Common myeloid progenitor, CD34-positive (primary cell): ENCODE measurements at places on chromosomes 4 and X.

GRCh38 chr4:79185526-79186045 is 140.3 kb downstream of the NAA11 start:
- no peak overlapping the region for H3K4me3 ChIP-seq
- no peaks in the 10 kb centered on the region for H3K27me3 ChIP-seq
- H3K27ac ChIP-seq: no peak overlapping the region
- no peaks in the 10 kb centered on the region for H3K4me1 ChIP-seq
- DNase-seq: no peak

- peaks cover 35% of the 10 kb centered on the region for H3K36me3 ChIP-seq
- no peak for DNase-seq
- H3K4me3 ChIP-seq: no peak overlapping the region
- no peak overlapping the region for H3K27ac ChIP-seq
Measured at GRCh38 chr4:147643616-147644015, 26.4 kb downstream of the TMEM184C start.

GRCh38 chrX:42714981-42715700 is 62.8 kb downstream of the PPP1R2C start:
- H3K27me3 ChIP-seq: no peaks in the 10 kb centered on the region
- no peaks in the 10 kb centered on the region for H3K36me3 ChIP-seq
- H3K4me1 ChIP-seq: no peaks in the 10 kb centered on the region

GRCh38 chr4:124334119-124334518 is 378.4 kb downstream of the ANKRD50 start:
- DNase-seq: peak; percentile 77
- H3K27ac ChIP-seq: no peak overlapping the region
- H3K4me3 ChIP-seq: no peak overlapping the region

GRCh38 chr4:37652747-37653527 is 33.2 kb downstream of the RELL1 start:
- no peaks in the 10 kb centered on the region for H3K27me3 ChIP-seq
- H3K4me3 ChIP-seq: no peak overlapping the region
- DNase-seq: no peak
- no peak overlapping the region for H3K27ac ChIP-seq

- H3K36me3 ChIP-seq: no peaks in the 10 kb centered on the region
- no peak overlapping the region for H3K27ac ChIP-seq
- no peak overlapping the region for H3K4me3 ChIP-seq
- DNase-seq: no peak
Measured at GRCh38 chr4:114527637-114528036, 71.0 kb upstream of the UGT8 start.

DNA sequence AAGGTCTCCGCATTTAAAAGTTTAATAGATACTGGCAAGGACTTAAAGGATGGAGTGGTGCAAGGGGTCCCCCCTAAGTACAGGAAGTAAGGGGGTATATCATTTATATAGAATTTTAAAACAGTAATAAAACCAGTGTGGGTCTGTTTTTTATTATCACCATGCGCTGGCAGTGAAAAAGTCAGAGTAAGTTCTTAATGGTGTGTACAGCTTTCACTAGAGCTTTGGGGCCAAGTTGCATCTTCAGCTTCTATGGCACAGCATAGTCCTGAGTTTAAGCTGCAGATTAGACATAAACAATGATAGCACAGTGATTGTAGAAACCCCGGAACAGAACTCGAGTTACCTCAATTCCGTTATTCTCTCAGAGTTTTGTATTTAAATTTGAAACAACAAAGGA is 27.6 kb downstream of the RHOH start:
- H3K4me1 ChIP-seq: no peaks in the 10 kb centered on the region
- peaks cover 50% of the 10 kb centered on the region for H3K36me3 ChIP-seq

- H3K4me1 ChIP-seq: no peaks in the 10 kb centered on the region
- no peaks in the 10 kb centered on the region for H3K27me3 ChIP-seq
- H3K4me3 ChIP-seq: no peak overlapping the region
- no peak overlapping the region for H3K27ac ChIP-seq
- DNase-seq: no peak
- H3K36me3 ChIP-seq: no peaks in the 10 kb centered on the region
Measured at GRCh38 chrX:148574237-148574973, 74.0 kb downstream of the AFF2 start.

DNA sequence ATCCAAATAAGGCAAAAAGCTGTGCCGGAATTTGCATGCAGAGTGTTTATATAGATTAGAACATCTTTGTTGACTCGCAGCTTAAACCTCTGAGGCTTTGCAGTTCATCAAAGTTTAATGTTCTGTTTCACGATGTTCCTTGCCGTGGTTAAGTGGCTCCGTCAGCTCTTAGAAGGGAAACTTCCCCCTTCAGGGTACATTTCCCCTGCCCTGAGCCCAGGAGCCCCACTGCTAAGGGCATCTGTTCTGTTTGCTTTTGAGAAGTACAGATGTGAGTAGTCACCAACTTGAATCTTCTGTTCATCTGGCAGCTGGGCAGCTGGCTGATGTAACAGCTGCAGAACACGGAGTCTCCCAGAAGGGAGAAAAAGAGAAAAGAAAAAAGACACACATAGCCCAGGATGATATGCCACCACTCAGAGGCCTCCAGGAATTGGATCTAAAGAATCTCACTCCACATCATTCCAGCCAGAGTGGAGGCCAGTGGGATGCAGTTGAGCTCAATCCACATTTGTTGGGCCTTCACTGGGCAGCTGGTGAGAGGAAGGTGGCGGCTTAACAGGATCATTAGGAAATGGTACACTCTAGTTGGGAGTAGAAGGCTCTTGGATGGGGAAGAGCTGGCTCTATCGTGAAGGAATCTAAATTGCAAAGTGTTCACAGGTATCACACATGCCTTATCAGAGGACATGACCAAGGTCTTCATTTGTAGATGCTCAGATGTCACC is 178.7 kb upstream of the RBPJ start:
- no peaks in the 10 kb centered on the region for H3K36me3 ChIP-seq
- H3K27me3 ChIP-seq: no peaks in the 10 kb centered on the region
- H3K27ac ChIP-seq: no peak overlapping the region
- no peak overlapping the region for H3K4me3 ChIP-seq
- DNase-seq: peak; percentile 34

DNA sequence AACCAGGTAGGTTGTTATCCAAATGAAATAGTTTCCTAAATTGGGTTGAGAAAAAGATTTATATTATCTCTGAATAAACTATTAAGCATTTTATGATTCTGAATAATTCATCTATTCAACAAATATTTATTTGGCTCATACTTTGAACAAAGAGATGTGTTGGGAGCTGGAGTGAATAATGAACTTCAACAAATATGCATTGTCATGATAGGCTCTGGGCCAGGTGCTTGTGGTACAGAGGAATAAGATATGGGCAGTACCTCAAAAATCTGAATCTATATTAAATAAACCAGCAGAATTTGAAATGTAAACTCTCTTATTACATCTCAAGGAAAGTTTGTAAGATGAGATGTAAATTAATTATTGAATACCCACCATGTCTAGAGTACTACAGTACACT is 75.7 kb upstream of the DCLK2 start:
- DNase-seq: peak; percentile 59
- no peak overlapping the region for H3K27ac ChIP-seq
- no peaks in the 10 kb centered on the region for H3K27me3 ChIP-seq
- no peak overlapping the region for H3K4me3 ChIP-seq

DNA sequence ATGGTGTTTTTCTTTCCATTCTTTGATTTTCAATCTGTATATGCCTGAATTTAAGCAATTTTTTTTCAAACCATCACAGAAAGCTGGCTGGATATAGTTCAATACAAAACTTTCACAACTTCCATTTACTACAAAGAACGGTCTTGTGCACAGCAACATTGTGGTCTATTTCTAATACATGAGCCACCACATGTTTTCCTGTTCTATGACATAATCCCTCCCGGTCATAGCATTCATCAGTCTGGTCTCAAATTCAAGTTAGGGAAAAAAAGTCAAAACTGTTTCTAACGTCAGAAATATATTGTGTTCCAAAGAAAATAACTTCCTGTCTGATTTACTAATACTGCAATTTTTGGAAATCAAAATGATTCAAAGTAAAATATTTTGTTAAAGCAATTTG is 7.5 kb upstream of the CXCL6 start:
- no peak overlapping the region for H3K4me3 ChIP-seq
- H3K27ac ChIP-seq: no peak overlapping the region

- no peak overlapping the region for H3K4me3 ChIP-seq
- no peaks in the 10 kb centered on the region for H3K4me1 ChIP-seq
- DNase-seq: peak; percentile 43
- H3K27ac ChIP-seq: no peak overlapping the region
- H3K27me3 ChIP-seq: no peaks in the 10 kb centered on the region
Measured at GRCh38 chr4:134544303-134544770, 342.7 kb upstream of the PABPC4L start.

DNA sequence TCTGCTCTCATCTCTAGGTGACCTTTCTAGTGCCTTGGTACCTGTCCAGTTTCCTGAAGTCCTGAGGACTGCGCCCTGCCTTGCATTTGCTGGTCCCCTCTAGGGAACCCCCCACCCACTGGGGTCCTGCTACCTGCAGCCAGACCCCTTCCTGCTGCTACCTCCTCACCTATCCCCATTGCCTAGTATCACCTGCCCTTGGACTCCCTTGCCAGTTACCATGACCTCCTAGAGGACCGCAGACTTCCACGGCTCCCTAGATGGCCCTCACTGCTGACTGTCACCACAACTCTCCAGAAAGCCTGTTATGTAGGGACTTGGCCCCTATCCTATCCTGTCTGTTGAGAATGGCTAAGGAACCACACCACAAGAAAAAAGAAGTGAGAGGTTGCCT is 166.6 kb downstream of the EFNB1 start:
- no peak overlapping the region for H3K27ac ChIP-seq
- H3K36me3 ChIP-seq: no peaks in the 10 kb centered on the region
- no peak overlapping the region for H3K4me3 ChIP-seq
- peaks cover 5% of the 10 kb centered on the region for H3K4me1 ChIP-seq

DNA sequence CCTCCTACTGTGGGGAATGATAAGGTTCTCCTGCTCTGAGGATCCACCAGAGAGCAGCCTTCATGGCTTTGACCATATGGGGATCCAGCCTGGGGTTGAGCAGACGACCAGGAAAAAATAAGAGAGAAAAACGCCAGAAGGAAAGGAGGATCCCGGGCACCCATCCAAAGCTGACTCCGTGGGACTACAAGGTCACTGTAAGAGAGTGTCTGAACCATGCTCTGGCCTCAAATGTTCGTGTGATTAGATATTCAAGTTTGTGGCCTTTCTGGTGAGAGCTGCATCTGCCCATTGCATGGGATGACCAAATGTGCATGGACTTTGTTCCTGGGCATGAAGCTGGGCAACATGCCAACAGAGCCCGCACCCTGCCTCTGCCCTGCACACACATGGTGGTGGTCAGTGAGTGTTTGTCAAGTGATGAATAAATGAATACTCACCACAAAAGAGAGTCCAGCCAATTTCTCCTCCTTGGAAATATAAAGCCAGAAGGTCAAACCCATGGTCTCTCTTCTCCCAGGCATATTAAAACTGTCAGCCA is 346.0 kb upstream of the GATB start:
- DNase-seq: no peak
- no peak overlapping the region for H3K27ac ChIP-seq
- H3K4me3 ChIP-seq: no peak overlapping the region
- no peaks in the 10 kb centered on the region for H3K36me3 ChIP-seq
- no peaks in the 10 kb centered on the region for H3K27me3 ChIP-seq
- H3K4me1 ChIP-seq: peaks cover 47% of the 10 kb centered on the region

GRCh38 chrX:68801737-68802290 is 27.0 kb upstream of the EFNB1 start:
- DNase-seq: no peak
- no peak overlapping the region for H3K4me3 ChIP-seq
- no peaks in the 10 kb centered on the region for H3K4me1 ChIP-seq

DNA sequence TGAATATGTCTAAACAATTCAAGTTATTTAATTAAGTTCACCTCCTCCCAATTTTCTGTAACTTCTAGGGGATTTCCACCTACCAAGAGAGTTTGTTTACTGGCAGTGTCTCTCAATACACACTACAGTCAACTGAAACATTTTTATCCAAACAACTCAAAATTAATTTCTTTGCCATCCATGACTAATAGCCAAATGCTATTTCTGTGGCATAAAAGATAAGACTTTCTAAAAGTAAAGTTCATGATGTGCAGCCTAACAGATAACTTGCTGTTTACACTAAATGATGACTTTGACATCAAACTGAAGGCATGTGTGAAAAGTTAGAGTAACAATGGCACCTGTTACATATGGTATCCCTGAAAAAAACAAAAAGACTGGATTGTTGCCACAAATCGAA is 7.3 kb downstream of the TAB3 start:
- H3K4me1 ChIP-seq: no peaks in the 10 kb centered on the region
- no peak overlapping the region for H3K27ac ChIP-seq
- H3K4me3 ChIP-seq: no peak overlapping the region
- no peaks in the 10 kb centered on the region for H3K36me3 ChIP-seq

GRCh38 chr4:98508829-98509598 is 149.4 kb downstream of the TSPAN5 start:
- DNase-seq: no peak
- H3K4me1 ChIP-seq: no peaks in the 10 kb centered on the region
- H3K27me3 ChIP-seq: no peaks in the 10 kb centered on the region
- H3K36me3 ChIP-seq: no peaks in the 10 kb centered on the region

GRCh38 chrX:72060196-72060920 is 71.4 kb downstream of the RTL5 start:
- H3K4me1 ChIP-seq: peaks cover 4% of the 10 kb centered on the region
- no peaks in the 10 kb centered on the region for H3K27me3 ChIP-seq
- H3K27ac ChIP-seq: no peak overlapping the region
- DNase-seq: peak; percentile 12
- no peak overlapping the region for H3K4me3 ChIP-seq
- H3K36me3 ChIP-seq: no peaks in the 10 kb centered on the region

DNA sequence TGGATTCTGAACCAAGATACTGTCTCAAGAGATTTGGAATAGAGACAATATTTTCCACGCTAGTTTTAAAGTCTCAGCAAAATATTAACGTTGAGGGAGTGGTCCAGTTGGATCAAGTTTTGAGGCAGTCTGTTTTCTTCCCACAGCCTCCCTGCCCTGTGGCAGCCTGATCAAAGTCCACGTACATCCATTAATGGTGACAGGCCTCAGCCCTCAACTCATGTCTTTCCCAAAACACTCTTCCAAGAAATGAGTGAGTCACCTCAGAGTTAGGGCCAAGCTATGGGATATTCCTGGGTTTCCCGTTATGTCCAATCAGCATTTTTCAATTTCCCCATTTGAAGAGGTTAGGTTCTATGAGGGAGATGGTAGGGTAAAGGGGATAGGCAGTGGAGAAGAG is 28.5 kb downstream of the EGFL6 start:
- H3K4me3 ChIP-seq: no peak overlapping the region
- no peak for DNase-seq
- H3K36me3 ChIP-seq: no peaks in the 10 kb centered on the region
